ENCODE measurements at places on chromosomes 16 and 17. TPM values are rescaled to one million over a fixed set of nuclear protein-coding genes. Genes with fewer than 3 reads are reported as not detected.

DNA sequence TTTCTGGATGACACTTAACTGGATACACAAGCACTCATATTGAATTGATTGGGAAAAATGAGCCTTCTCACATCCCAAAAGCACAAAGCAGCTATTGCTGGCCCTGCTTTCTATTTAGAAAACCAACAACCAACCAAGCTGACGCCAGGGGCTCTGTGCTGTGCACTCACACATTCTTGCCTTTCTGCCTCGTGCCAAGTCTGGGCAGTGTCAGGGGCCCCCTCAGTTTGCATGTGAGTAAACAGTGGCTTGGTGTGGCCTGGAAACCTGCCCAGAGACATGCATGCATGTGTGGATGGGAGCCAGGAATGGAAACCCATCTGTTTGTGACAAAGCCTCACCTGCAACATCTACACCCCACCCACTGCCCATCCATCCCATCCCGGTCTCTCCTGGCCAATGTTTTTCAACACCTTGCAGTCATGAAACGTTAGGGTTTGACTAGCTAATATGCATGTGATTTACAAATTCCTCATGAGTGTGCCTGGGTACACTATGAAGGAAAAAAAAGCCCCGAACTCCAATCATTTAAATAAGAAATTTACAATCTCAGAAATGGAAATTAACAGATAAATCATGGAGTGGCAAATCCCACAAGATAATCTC lies 20.4 kb downstream of the MIEF2 start:
- no peaks in the 10 kb centered on the region for H3K27me3 ChIP-seq
- no peaks in the 10 kb centered on the region for H3K4me1 ChIP-seq
- H3K4me3 ChIP-seq, result no peak overlapping the region
- H3K27ac ChIP-seq, result no peak overlapping the region

The UNC13D gene
- 12.9 TPM for total RNA-seq

DNA sequence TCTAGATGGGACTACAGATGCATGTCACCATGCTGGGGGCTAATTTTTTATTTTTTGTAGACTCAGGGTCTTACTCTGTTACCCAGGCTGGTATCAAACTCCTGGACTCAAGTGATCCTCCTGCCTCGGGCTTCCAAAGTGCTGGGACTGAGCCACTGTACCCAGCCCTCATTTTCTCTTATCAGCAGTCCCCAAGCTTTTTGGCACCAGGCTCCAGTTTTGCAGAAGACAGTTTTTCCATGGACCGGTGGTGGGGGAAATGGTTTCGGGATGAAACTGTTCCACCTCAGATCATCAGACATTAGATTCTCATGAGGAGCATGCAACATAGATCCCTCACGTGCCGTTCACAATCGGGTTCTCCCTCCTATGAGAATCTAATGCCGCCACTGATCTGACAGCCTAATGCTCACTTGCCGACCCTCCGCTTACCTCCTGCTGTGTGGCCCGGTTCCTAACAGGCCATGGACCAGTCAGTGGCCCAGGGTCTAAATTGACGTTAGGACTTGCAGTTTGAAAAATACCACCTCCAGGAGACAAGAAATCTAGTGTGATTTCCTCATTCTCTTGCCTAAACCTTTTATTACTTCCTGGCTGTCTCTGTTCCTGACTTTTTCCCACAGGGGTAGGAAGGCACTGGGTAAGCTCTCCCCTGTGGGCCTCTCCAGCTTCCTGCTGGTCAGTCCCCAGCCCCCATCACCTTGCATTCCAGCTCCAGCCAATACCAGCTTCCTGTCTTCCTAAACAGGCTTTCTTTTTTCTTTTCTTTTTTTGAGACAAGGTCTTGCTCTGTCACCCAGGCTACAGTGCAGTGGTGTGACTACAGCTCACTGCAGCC lies 9.3 kb upstream of the CNP start:
- no peaks in the 10 kb centered on the region for H3K36me3 ChIP-seq
- DNase-seq, result no peak
- H3K4me1 ChIP-seq, result peaks cover 2% of the 10 kb centered on the region
- H3K4me3 ChIP-seq, result no peak overlapping the region
- no peaks in the 10 kb centered on the region for H3K27me3 ChIP-seq

DNA sequence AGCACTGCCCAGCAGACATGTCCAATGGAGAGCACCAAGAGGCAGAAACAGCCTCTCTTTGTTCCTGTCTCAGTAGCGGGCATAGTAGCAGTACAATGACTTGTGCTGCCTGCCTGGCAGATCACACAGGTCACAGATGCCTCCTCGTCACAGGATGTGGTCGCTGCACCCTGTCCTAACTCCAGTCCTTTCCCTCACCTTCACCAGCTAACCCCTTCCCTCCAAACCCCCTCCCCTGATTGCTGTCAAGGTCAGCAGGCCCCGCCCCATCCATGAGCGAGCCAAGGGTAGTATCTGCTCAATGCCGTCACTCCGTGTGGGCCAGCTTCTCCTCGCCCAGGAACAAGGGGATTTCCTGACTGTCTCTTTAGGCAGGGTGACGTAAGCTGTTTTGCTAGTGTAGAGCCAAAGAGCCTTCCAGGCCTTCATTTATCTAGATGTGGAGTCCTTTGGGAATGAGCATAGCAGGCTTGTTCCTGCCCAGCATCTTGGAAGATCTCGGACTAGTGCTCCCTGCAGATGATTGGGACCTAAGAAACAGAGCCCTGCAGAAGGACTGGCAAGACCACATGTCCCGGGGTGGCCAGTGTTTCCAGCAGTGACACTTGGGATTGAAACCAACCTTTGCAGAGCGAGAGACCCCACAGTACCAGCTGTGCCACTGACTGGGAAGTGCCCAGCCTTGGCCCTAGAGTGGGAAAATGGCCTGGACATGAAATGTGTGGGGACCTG lies 75.9 kb upstream of the TNRC6C start:
- peaks cover 2% of the 10 kb centered on the region for H3K4me1 ChIP-seq
- no peak overlapping the region for H3K27ac ChIP-seq
- H3K4me3 ChIP-seq, result no peak overlapping the region
- H3K27me3 ChIP-seq, result no peaks in the 10 kb centered on the region
- DNase-seq, result no peak
- H3K36me3 ChIP-seq, result no peaks in the 10 kb centered on the region

The KCNAB3 gene
- 1.1 TPM for total RNA-seq

- H3K4me1 ChIP-seq, result no peaks in the 10 kb centered on the region
- H3K27me3 ChIP-seq, result no peaks in the 10 kb centered on the region
- H3K4me3 ChIP-seq, result no peak overlapping the region
Measured at GRCh38 chr17:75430159-75430974, 24.9 kb upstream of the GRB2 start.

DNA sequence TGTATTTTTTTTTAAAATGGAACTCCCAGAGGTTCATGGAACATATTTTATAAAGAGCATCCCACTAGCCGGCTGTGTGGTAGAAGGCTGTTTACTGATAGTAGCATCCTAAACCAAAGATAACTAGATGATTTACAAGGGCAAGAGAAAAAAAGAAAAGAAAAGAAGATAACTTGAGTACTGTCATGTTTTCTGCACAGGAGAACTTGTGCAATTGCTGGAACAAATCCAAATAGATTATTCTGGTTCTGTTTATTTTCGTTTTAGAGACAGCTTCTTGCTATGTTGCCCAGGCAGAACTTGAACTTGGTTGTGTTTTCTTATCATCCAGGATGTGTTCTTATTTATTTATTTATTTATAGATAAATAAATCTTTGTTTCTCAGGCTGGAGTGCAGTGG lies 20.9 kb upstream of the PPM1D start:
- DNase-seq, result no peak
- H3K4me3 ChIP-seq, result no peak overlapping the region
- H3K27me3 ChIP-seq, result no peaks in the 10 kb centered on the region
- H3K36me3 ChIP-seq, result no peaks in the 10 kb centered on the region
- H3K27ac ChIP-seq, result no peak overlapping the region

- H3K4me1 ChIP-seq, result peaks cover 1% of the 10 kb centered on the region
- no peaks in the 10 kb centered on the region for H3K36me3 ChIP-seq
- no peak overlapping the region for H3K27ac ChIP-seq
- H3K4me3 ChIP-seq, result no peak overlapping the region
- no peaks in the 10 kb centered on the region for H3K27me3 ChIP-seq
Measured at GRCh38 chr17:39569126-39569525, 38.6 kb downstream of the NEUROD2 start.

DNA sequence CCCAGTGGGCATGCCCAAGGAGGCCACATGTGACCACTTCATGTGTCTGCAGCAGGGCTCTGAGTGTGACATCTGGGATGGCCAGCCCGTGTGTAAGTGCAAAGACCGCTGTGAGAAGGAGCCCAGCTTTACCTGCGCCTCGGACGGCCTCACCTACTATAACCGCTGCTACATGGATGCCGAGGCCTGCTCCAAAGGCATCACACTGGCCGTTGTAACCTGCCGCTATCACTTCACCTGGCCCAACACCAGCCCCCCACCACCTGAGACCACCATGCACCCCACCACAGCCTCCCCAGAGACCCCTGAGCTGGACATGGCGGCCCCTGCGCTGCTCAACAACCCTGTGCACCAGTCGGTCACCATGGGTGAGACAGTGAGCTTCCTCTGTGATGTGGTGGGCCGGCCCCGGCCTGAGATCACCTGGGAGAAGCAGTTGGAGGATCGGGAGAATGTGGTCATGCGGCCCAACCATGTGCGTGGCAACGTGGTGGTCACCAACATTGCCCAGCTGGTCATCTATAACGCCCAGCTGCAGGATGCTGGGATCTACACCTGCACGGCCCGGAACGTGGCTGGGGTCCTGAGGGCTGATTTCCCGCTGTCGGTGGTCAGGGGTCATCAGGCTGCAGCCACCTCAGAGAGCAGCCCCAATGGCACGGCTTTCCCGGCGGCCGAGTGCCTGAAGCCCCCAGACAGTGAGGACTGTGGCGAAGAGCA lies 4.4 kb downstream of the WFIKKN2 start:
- H3K27ac ChIP-seq, result no peak overlapping the region
- H3K36me3 ChIP-seq, result no peaks in the 10 kb centered on the region
- peak; percentile 34 for DNase-seq
- H3K4me1 ChIP-seq, result peaks cover 5% of the 10 kb centered on the region

DNA sequence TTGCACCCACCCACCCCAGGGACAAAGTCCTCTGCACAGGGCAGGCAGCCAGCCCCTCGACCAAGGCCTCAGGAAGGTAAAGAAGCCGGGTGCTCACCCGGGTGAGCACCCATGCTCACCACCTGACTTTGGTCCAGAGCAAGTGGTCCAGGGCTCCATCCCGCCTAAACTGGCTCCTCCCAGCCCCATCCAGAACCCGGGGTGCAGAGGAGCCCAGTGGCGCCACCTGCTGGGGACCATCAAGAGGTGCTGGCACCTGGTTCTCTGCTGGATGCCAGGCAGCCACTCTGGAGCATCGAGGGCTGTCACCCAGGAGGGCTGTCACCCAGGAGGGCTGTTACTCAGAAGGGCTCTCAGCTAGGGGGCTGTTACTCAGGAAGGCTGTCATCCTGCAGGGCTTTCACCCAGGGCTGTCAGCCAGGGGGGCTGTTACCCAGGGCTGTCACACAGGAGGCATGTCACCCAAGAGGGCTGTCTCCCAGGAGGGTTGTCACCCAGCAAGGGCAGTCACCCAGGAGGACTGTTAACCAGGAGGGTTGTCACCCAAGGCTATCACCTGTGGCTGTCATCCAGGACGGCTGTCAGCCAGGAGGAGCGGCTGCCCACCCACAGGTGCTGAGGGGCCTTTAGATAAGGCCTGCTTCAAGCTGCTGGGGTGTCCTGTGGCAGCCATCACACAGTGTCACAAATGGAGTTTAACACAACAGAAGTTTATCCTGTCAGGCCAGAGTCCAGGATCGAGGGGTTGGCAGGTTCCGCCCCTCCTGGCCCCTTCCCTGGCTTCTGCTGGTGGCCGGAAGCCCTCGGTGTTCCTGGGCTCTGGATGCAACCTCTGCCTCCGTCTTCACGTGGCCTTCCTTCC lies 98.5 kb downstream of the TNFRSF13B start:
- no peaks in the 10 kb centered on the region for H3K36me3 ChIP-seq
- no peak for DNase-seq
- no peaks in the 10 kb centered on the region for H3K4me1 ChIP-seq
- H3K4me3 ChIP-seq, result no peak overlapping the region
- no peak overlapping the region for H3K27ac ChIP-seq

- peak; percentile 67 for DNase-seq
- peak overlapping the region; percentile 19 for H3K4me3 ChIP-seq
- H3K27me3 ChIP-seq, result no peaks in the 10 kb centered on the region
- peaks cover 27% of the 10 kb centered on the region for H3K4me1 ChIP-seq
- H3K27ac ChIP-seq, result peak overlapping the region; percentile 92
Measured at GRCh38 chr17:7559320-7560171, 996 bp downstream of the TNFSF13 start.

The AATK gene
- total RNA-seq, result 3.1 TPM

The SMIM36 gene
- total RNA-seq, result not detected

The SP2 gene
- total RNA-seq, result 2.6 TPM

The GPR179 gene
- total RNA-seq, result 0.15 TPM

GRCh38 chr17:82400830-82401229 lies 17.3 kb upstream of the HEXD start:
- H3K27ac ChIP-seq, result no peak overlapping the region
- H3K27me3 ChIP-seq, result no peaks in the 10 kb centered on the region
- H3K4me1 ChIP-seq, result no peaks in the 10 kb centered on the region
- no peak for DNase-seq
- no peak overlapping the region for H3K4me3 ChIP-seq

- H3K27me3 ChIP-seq, result no peaks in the 10 kb centered on the region
- no peak for DNase-seq
- no peak overlapping the region for H3K4me3 ChIP-seq
- H3K27ac ChIP-seq, result no peak overlapping the region
Measured at GRCh38 chr17:70863436-70864248, 694.3 kb downstream of the KCNJ2 start.

GRCh38 chr17:58329035-58329809 lies 627 bp upstream of the TSPOAP1 start:
- H3K27ac ChIP-seq, result no peak overlapping the region
- no peaks in the 10 kb centered on the region for H3K36me3 ChIP-seq
- DNase-seq, result no peak
- no peak overlapping the region for H3K4me3 ChIP-seq

The PPY gene
- total RNA-seq, result not detected

The ZSWIM7 gene
- 23.3 TPM for total RNA-seq

- no peaks in the 10 kb centered on the region for H3K27me3 ChIP-seq
- DNase-seq, result no peak
- no peak overlapping the region for H3K4me3 ChIP-seq
- no peaks in the 10 kb centered on the region for H3K36me3 ChIP-seq
- no peaks in the 10 kb centered on the region for H3K4me1 ChIP-seq
Measured at GRCh38 chr17:64540118-64540776, 33.5 kb downstream of the CEP95 start.

- H3K36me3 ChIP-seq, result no peaks in the 10 kb centered on the region
- H3K4me1 ChIP-seq, result no peaks in the 10 kb centered on the region
- no peaks in the 10 kb centered on the region for H3K27me3 ChIP-seq
- no peak overlapping the region for H3K27ac ChIP-seq
- DNase-seq, result no peak
- H3K4me3 ChIP-seq, result no peak overlapping the region
Measured at GRCh38 chr16:73670836-73671820, 623.2 kb upstream of the ZFHX3 start.

Data from ovary (tissue), 10 donors.